ENCODE measurements at places on chromosomes 5 and 9. TPM values are rescaled to one million over a fixed set of nuclear protein-coding genes. Genes with fewer than 3 reads are reported as not detected.

Gene ITK
- total RNA-seq: not detected

Gene HMCN2
- not detected for total RNA-seq

Gene PCDHGB6
- 2.8 TPM for total RNA-seq

GRCh38 chr5:150301170-150301505 is 1.6 kb downstream of the ARSI start:
- H3K27me3 ChIP-seq: no peaks in the 10 kb centered on the region
- peaks cover 12% of the 10 kb centered on the region for H3K36me3 ChIP-seq
- DNase-seq: peak; percentile 46

- H3K36me3 ChIP-seq: no peaks in the 10 kb centered on the region
- DNase-seq: no peak
- H3K4me1 ChIP-seq: no peaks in the 10 kb centered on the region
- no peak overlapping the region for H3K4me3 ChIP-seq
- no peak overlapping the region for H3K27ac ChIP-seq
These were observed 54.3 kb upstream of the BOD1 start for GRCh38 chr5:173670791-173671120.

GRCh38 chr5:100595152-100595811 is 60.1 kb downstream of the FAM174A start:
- peak; percentile 97 for DNase-seq
- no peak overlapping the region for H3K27ac ChIP-seq
- no peaks in the 10 kb centered on the region for H3K27me3 ChIP-seq
- H3K4me3 ChIP-seq: peak overlapping the region; percentile 14

GRCh38 chr9:35679766-35680330 is 6.1 kb downstream of the CA9 start:
- peaks cover 35% of the 10 kb centered on the region for H3K36me3 ChIP-seq
- no peak overlapping the region for H3K27ac ChIP-seq
- H3K4me1 ChIP-seq: peaks cover 43% of the 10 kb centered on the region
- H3K4me3 ChIP-seq: no peak overlapping the region
- no peak for DNase-seq

GRCh38 chr5:1498623-1499416 is 24.9 kb downstream of the LPCAT1 start:
- DNase-seq: no peak
- peaks cover 33% of the 10 kb centered on the region for H3K36me3 ChIP-seq
- peaks cover 2% of the 10 kb centered on the region for H3K4me1 ChIP-seq
- H3K27me3 ChIP-seq: no peaks in the 10 kb centered on the region
- no peak overlapping the region for H3K27ac ChIP-seq

- H3K27ac ChIP-seq: no peak overlapping the region
- DNase-seq: no peak
- no peaks in the 10 kb centered on the region for H3K4me1 ChIP-seq
- no peaks in the 10 kb centered on the region for H3K36me3 ChIP-seq
- no peak overlapping the region for H3K4me3 ChIP-seq
These were observed 53.8 kb upstream of the NRARP start for GRCh38 chr9:137355761-137356365.

Measured in IMR-90 (cell line).